ENCODE measurements at places on chromosomes 1 and 21. TPM values are rescaled to one million over a fixed set of nuclear protein-coding genes. Genes with fewer than 3 reads are reported as not detected.
A peak's percentile ranks its signal among the peaks of the same experiment; 100 is the strongest.

Gene S100B
- total RNA-seq, result 0.53 TPM

DNA sequence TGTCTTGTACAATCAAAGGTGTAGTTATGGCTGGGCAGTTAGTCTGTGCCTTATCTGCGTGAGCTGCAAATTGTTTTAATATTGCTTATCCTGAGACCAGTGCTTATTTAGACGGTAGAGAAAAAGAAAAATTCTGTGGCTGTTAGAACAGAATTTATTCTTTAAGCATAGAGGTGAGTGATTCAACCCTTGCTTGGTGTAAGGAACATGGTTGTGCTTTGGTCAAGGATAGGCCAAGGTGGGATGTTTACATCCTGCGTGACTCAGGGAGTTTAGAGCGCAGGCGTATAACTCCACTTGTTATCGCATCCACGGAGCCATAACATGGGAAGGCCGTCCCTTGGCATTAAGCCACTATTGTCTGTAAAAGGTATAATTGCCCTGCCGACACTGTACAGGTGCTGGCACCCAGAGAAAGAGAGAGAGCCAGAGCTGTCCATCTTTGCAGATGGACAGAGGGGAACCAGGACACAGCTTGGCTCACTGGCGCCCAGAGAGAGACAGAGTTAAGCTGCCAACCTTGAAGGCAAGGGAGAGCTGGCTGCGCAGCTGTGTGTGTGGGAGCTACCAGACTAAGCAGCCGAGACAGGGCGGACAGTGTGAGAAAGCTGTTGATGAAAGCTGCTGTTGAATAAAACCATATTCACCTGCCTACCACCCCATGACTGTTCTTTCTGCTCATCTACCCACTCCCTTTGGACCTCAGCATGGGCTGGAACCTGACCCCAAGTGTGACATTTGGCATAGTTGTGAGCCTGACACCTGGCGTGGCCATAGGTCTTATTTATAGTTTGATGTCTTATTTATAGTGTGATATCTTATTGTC is 200.4 kb downstream of the DYRK1A start:
- no peak for DNase-seq

GRCh38 chr1:168627370-168627769 is 51.0 kb downstream of the XCL1 start:
- no peak for DNase-seq

- no peak for DNase-seq
Observed at GRCh38 chr1:111980686-111981085, 8.8 kb downstream of the KCND3 start.

Gene ZFYVE9
- total RNA-seq, result 28.4 TPM

DNA sequence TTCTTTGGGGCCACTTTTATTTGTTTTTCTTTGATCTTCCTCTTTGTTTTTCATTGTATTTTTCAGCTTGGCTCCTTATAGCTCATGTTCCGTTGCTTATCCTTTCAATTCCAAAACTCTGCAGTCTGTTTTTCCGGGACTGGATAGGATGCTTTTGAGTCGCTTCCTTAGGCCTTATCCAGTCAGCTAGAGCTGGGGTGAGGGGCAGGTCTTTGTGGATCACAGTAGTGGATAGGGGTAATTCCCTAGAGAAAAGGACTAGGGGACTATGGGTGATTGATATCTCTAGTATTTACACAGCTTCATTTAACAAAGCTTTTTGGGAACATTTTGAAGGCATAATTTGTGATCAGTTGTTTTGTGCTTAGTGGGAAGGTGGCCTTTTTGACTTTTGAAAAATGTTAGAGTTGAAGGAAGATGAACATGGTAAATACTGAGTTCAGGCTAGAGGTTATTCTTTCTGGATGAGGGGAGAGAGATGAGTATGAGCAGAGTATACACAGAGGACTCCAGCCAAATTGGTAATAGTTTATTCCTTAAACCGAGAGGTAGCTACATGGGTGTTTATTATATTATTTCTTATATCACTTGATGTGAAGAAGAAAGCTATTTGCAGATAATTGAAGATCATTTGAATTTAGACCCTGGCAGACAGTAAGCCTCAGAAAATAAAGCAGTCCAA is 22.5 kb downstream of the CEP350 start:
- DNase-seq, result no peak

- no peak for DNase-seq
Observed at GRCh38 chr1:119116725-119117124, 23.7 kb downstream of the WARS2 start.

GRCh38 chr1:117128323-117129079 is 7.0 kb upstream of the TRIM45 start:
- DNase-seq, result no peak

Gene SELE
- total RNA-seq, result not detected

- no peak for DNase-seq
Observed at GRCh38 chr1:38090796-38091195, 44.2 kb upstream of the POU3F1 start.

- DNase-seq, result no peak
Observed at GRCh38 chr1:58727364-58727763, 27.5 kb upstream of the MYSM1 start.

Gene FBXO44
- total RNA-seq, result 21.4 TPM

Gene LCE2B
- not detected for total RNA-seq

Gene TEX38
- total RNA-seq, result not detected

- no peak for DNase-seq
Observed at GRCh38 chr1:153646672-153647345, 11.7 kb upstream of the SNAPIN start.

GRCh38 chr1:65147424-65148177 is 402 bp upstream of the AK4 start:
- DNase-seq, result peak; percentile 53

DNA sequence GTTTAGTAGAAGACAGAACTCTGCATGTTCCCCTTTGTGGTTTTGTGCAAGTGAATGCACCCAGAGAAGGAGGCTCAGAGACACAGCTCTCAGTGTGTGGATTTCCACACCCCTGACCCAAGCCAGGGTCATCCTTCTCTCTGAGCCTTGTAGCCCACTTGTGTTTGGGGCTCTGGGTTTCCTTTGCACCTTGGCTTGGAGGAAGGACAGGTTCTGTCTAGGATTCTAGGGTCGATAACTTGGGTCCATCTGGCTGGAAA is 27.2 kb downstream of the MYOG start:
- no peak for DNase-seq

Gene CLEC20A
- not detected for total RNA-seq

Gene CHODL
- total RNA-seq, result 3.5 TPM

GRCh38 chr1:238306411-238306810 is 415.7 kb upstream of the ZP4 start:
- DNase-seq, result no peak

GRCh38 chr1:31559715-31560114 is 16.6 kb upstream of the TINAGL1 start:
- DNase-seq, result no peak

DNA sequence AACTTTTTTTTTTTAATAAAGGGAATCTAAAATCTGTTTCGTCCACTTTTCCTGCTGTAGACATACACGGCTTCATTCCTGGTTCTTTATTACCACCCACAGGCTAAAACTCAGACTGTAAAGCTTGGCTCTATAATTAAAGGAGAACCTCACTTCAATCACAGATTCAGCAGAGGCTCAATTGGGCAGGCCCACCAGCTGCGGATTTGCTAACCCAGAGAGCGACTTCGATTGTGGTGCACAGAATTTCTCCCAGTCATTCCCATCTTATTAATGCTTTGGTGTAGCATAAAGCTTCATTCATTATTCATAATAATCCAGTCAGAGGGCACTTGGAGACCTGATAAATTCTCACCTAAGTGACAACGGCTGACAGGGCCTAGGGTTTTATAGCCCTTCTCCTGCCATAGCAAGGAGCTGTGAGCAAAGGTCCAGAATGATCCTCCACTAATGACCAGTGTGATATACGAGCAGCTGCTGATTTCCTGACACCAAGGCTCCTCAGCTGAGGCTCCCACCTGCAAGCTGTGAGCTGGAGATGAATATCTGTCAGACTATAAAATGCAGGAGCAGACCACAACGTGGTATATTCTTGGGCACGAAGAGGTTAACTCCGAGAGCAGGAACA is 149.0 kb downstream of the ATP6V1G3 start:
- no peak for DNase-seq

Gene SPATA45
- 0.68 TPM for total RNA-seq

Gene AIRE
- 0.17 TPM for total RNA-seq

DNA sequence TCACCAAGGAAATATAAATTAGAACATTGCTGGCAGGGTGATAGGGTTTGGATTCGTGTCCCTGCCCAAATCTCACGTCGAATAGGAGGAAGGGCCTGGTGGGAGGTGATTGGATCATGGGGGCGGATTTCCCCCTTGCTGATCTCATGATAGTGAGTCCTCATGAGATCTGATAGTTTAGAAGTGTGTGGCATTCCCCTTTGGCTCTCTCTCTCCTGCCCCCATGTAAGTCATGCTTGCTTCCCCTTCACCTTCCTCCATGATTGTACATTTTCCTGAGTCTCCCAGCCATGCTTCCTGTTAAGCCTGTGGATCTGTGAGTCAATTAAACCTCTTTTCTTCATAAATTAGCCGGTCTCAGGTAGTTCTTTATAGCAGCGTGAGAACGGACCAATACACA is 60.6 kb downstream of the VPS26C start:
- DNase-seq, result no peak

Gene PODN
- total RNA-seq, result 0.17 TPM

GRCh38 chr1:94955767-94956632 is 29.1 kb upstream of the CNN3 start:
- no peak for DNase-seq

GRCh38 chr1:2497891-2498290 is 21.8 kb downstream of the PLCH2 start:
- DNase-seq, result no peak

GRCh38 chr1:155137154-155137949 is 1.7 kb downstream of the SLC50A1 start:
- DNase-seq, result no peak

Gene TMEM54
- total RNA-seq, result 17.2 TPM

GRCh38 chr1:241156231-241156965 is 200.6 kb downstream of the RGS7 start:
- DNase-seq, result no peak

- DNase-seq, result no peak
Observed at GRCh38 chr1:172380441-172381244, 39.8 kb upstream of the C1orf105 start.

GRCh38 chr1:214327514-214327913 is 46.6 kb downstream of the SMYD2 start:
- no peak for DNase-seq

Gene ABCG1
- total RNA-seq, result 0.83 TPM

- DNase-seq, result no peak
Observed at GRCh38 chr21:35925497-35925896, 134.8 kb downstream of the SETD4 start.

Gene HES2
- 1.2 TPM for total RNA-seq

Gene ADAMTSL4
- 6.1 TPM for total RNA-seq

- DNase-seq, result no peak
Observed at GRCh38 chr1:99691175-99691574, 45.3 kb downstream of the PALMD start.

DNA sequence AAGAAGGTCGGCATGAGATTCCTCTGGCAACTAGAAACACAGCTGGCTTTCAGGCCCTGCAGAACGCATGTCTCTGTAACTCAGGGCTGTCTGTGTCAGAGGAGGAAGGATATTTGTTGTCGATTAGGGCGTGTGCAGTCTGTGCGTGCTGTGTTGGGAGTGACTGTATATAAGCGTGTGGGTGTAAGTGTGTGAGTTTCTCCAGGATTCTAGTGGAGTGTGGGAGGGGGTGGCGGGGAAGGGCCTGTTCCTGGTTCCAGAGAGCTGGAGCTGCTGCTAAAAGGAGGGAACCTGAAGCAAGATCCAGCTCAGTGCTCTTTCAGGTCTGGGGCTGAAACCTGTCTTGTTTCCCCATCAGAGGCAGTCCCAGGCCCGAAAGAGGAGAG is 74.3 kb downstream of the SLC16A1 start:
- no peak for DNase-seq

Gene HTR6
- total RNA-seq, result 0.29 TPM

DNA sequence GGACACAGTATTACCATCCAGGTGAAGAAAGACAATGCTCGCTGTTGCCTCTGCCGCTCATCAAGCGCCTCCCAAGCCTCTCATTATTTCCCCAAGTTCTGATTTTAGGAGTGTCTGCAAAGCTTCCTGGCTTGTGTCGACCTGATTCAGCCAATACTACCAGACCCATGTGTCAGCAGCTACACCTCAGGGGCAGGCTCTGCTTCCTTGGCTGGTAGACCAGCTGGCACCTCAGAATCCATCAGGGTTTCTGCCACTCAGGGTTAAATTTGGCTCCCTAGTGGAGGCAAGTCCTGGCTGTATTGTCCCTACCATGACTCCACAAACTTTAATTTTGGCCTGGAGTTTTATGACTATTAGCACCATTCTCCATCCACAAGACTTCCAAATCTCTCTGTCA is 35.4 kb downstream of the SUSD4 start:
- DNase-seq, result no peak

DNA sequence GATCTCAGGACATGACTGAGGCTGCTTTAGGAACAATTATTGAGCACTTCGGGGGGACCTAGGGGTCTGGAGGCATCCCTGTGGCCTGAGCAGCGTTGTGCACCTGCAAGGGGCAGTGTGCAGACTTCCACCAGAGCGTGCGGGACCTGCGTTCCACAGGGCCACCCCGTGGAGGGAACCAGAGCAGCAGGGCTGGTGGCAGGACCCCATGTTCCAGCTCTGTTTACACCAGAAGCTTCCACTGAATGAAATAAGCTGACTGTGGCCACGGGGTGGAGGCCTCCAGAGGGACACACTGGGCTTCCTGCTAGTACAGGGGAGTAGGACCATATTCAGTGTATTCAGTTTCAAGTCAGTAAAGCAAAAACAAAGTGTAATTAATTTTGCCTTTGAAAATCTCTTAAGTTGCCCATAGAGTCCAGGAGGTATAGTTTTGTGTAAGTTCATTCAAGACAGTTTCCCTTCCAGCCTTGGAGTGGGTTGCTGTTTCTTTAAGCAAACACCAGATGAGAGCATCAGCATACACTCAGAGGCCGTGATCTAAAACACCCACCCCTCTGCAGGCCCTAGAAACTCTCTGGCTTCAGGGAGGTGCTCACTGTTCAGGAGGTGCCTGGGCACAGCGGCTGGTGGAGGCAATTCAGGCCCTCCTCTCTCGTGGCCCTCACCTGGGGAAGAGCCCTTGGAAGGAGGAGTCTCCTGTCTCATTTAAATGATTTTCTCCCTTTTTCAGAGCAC is 16.6 kb downstream of the SLC1A7 start:
- no peak for DNase-seq

DNA sequence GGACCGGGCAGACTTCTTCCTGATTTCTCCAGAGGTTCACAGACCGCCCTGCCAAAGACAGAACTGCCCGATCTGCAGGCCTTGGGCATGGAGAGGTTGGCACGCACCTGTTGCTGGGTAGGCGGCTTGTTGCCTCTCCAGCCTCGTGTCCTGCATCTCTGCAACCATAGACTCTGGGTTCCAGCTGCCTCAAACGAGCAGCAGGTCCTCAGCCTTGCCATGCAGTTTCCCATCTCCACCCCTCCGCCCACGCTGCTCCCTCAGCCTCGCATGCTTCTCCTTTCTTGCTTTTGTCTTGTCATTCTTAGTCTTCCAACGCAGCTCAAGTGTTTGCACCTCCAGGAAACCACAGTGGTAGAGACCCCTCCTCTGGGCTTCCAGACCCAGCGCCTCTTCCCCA is 126.2 kb downstream of the LACTBL1 start:
- no peak for DNase-seq

- peak; percentile 46 for DNase-seq
Observed at GRCh38 chr1:31166462-31166861, 73.2 kb downstream of the NKAIN1 start.

Gene CTNNBIP1
- total RNA-seq, result 43.0 TPM

Gene REG4
- not detected for total RNA-seq

Data from H9 (cell line).